ENCODE measurements at places on chromosomes 12 and 14.

- DNase-seq = no peak
Measured at GRCh38 chr12:128829861-128830504, 6.2 kb upstream of the SLC15A4 start.

GRCh38 chr12:11022520-11022919 lies at the start of gene TAS2R19:
TAS2R19 (minus strand) TSS chr12:11022620; CDS start chr12:11022571, 49 bp downstream.
- DNase-seq = no peak

- no peak for DNase-seq
Measured at GRCh38 chr12:13404111-13404628, 207.6 kb downstream of the EMP1 start.

DNA sequence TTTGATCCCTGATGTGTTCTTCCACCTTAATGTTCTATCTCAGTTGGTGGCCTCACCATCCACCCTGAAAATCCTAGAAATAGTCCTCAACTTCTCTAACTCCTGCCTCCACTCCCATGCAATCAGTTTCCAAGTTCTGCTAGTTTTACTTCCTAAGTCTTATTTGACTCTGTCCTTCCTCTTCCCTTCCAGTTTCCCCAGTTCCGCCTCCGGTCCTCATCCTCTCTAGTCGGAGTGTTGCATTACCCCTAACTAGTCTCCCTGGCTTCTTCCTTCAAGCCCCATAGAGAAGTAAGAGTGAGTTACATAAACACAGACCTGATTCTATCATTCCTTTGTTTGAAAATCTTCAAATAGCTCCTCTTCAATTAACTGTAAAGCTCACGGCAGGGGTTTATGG lies 236.5 kb downstream of the GXYLT1 start:
- DNase-seq = no peak

DNA sequence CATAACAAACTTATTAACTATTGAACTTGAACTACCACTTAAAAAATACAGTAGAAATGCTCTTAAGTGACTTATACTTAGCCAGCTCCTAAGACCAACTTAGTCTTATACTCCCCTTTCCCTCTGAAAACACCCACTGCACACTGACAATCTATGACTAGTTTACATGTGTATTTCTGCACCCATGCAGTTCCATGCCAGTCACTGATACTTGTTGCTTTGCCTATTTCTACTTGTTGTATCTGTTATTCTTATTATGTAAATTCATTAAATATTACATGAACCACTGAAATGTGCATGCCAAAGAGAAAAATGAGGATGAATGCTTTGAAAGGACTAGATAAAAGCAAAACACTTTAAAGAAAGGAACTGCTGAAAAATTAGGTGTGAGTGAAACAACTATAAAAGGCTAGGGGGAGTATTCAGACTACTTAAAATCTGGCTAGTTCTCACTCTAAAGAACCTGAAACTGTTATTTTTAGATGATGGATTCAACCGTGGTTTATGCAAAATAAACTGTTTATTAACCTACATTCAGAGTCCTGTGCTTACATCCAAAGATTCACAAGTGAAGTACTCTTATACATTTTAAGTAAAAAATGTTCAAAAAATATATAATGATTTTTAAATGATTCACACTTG lies 74.7 kb downstream of the RPS6KA5 start:
- DNase-seq = no peak

- no peak for DNase-seq
Measured at GRCh38 chr12:124411281-124411878, 116.5 kb downstream of the RFLNA start.

- DNase-seq = no peak
Measured at GRCh38 chr14:89918721-89919120, 35.8 kb downstream of the EFCAB11 start.

GRCh38 chr12:50572287-50572686 lies 67.5 kb downstream of the DIP2B start:
- no peak for DNase-seq

- DNase-seq = no peak
Measured at GRCh38 chr14:78674820-78675219, 504.6 kb downstream of the NRXN3 start.

GRCh38 chr12:95002754-95003153 lies 743 bp downstream of the NDUFA12 start:
- DNase-seq = no peak

GRCh38 chr12:25023808-25024207 lies 74.9 kb upstream of the BCAT1 start:
- DNase-seq = no peak

DNA sequence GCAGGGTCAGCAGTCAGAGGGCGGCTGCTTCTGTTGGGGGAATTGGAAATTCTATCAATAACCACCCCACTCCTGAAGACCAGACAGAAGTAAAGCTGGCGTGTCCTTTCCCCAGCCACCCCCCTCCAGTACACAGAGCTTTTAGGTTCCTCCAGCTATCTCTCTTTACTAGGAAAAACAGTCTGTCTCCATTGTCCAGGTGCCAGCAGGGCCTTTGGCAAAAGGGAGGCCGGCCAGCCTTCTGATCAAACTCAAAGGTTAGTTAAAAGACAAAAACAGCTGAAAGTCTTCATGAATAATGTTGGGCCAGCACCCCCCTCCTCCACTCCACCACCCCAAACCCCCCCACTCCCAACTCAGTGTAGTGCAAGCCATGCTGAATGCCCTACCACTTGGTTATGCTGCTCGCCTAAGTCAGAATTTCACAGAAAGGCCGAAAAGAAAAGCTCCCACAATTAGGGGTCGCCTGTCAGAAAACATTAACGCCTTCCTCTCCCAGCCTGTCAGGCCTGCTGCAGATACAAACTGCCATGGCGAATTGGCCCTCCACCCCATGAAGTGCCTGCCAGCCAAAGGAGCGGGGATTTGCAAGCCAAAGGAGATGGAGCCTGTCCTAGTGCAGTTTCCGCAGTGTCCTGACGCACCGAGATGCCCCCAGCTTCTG lies 8.9 kb downstream of the ASCL1 start:
- DNase-seq = no peak

GRCh38 chr12:51797301-51797700 lies 51.2 kb downstream of the FIGNL2 start:
- DNase-seq = no peak
